ENCODE measurements at places on chromosomes 2 and 18.

GRCh38 chr2:165239856-165240515 is 772 bp downstream of the SCN2A start:
- DNase-seq: no peak

DNA sequence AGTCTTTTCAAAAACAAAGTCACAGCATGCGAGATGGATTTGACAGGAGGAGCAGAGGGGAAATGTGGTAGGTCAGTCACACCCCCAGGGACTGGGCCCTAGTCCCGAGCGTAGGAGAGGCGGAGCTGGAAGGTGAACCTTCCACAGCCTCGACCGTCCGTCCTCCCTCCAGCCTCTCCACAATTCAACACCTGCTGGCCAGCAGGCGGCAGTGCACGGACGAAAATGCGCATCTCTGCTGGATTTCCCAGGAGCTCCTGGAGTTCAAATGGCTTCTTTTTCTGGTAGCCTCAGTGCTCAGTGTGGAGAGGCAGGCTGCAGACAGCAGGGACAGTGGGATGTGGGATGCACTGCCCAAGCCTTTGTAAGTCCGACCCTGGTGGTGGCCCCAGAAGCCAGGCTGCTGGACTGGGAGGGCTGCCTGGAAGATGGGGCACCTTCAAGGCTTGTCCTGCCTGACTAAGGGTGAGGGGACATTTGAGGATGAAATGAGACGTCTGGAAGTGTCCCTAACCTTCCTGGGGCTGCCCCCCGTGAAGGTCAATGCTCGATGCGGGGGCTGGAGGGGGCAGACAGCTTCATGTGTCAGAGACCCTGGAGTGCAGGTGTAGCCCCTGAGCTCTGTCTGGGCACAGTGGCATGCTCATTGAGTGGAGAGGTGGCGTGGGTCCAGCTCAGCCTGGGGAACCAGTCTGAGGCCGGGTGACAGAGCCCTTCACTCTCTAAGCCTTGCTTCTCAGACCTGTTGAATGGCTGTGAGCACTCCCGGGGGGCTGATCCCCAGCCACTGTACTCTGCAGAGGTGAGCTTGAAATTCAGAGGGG is 189.5 kb downstream of the TFCP2L1 start:
- no peak for DNase-seq

GRCh38 chr2:1518867-1519530 is 105.7 kb downstream of the TPO start:
- DNase-seq: no peak

DNA sequence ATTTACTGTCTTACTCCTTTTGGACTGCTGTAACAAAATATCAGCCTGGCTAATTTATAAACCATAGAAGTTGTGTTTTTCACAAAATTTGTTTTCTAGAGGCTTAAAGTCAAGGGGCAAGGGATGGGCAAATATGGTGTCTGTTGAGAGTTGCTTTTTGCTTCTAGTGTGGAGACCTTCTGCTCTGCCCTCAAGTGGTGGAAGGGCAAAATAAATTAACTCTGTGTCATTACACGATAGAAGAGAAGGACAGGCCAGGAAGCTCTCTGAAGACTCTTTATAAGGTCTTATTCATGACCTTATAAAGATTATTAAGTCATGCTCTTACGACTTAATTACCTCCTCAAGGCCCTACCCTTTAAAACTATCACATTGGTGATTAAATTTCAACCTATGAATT is 181.2 kb upstream of the LRATD1 start:
- DNase-seq: no peak

DNA sequence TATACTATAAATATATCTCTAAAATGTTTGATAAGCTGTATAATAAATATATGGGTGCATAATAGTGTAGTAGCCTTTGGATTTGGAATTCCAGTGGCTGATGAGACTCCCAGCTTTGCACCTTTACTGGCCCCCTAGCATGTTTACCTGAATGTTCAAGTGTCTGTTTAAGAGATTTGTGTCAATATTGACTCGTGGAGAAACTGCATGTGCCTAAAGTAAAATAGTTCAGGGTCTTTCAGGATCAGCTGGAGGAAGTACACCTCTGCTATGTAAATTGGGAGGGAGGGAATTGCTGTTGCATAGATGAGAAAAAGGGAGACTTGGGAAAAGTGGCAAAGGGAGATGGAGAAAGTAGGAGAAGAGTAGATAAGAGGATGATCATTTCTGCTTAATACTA is 23.9 kb downstream of the ME2 start:
- no peak for DNase-seq

- no peak for DNase-seq
Observed at GRCh38 chr18:51857989-51858388, 482.0 kb upstream of the DCC start.

GRCh38 chr2:197889041-197889440 is 84.6 kb downstream of the PLCL1 start:
- DNase-seq: no peak

GRCh38 chr2:169131587-169132512 is 62.5 kb downstream of the DHRS9 start:
- peak; percentile 30 for DNase-seq

GRCh38 chr18:11514267-11514666 is 95.1 kb upstream of the SLC35G4 start:
- no peak for DNase-seq

GRCh38 chr18:58682429-58683069 is 11.3 kb downstream of the MALT1 start:
- no peak for DNase-seq

GRCh38 chr2:164910101-164910899 is 45.0 kb downstream of the SLC38A11 start:
- DNase-seq: no peak

GRCh38 chr2:96305091-96305978 is at the start of gene SNRNP200:
TSS of gene SNRNP200 (minus strand) at chr2:96305546. CDS start at chr2:96305437, 109 bp downstream.
- peak; percentile 92 for DNase-seq

DNA sequence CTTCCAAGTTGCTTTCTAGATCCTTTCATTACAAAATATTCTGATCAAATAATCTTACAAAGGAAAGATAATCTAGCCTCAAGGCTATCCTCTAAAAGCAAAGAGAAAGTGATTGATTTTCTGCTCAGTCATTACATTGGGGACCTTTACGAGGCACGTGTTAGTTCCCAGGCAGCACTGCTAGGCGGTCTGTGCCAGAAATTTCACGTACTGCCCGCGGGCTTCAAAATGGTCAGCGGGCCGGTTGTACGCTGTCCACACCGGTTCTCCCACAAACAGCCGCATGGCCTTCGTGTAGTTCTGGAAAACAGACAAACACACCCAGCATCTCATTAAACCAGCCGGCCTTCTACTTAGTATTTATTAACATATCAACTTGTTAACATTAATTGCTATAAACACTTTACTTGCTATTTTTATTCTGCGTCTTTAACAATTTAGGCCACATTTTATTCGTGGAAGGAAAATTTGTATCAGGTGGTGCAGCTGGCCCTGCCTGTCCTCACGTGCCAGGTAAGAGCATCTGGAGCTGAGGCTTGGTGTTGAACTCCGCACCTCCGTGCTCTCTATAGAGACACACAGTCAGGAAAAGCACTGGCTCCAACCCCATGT is 20.4 kb downstream of the ADI1 start:
- DNase-seq: no peak

DNA sequence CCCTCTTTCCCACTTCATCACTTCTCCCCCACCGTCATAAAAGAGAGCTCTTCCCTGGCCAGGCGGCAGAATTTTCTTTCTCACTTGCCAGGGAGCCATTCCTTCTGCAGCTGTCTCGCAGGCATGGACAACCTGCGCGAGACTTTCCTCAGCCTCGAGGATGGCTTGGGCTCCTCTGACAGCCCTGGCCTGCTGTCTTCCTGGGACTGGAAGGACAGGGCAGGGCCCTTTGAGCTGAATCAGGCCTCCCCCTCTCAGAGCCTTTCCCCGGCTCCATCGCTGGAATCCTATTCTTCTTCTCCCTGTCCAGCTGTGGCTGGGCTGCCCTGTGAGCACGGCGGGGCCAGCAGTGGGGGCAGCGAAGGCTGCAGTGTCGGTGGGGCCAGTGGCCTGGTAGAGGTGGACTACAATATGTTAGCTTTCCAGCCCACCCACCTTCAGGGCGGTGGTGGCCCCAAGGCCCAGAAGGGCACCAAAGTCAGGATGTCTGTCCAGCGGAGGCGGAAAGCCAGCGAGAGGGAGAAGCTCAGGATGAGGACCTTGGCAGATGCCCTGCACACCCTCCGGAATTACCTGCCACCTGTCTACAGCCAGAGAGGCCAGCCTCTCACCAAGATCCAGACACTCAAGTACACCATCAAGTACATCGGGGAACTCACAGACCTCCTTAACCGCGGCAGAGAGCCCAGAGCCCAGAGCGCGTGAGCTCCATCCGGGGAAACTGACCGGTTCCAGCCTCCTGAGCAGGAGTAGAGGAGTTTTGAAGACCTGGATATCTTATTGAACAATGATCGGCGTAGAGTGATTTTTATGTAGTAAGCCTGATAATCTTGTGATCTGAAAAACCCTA is at the start of gene MSGN1:
Gene MSGN1, plus strand, starts transcription at position 65 of the 850 bp plus-strand sequence. Its CDS starts 59 bp downstream, at position 124.
- DNase-seq: no peak

DNA sequence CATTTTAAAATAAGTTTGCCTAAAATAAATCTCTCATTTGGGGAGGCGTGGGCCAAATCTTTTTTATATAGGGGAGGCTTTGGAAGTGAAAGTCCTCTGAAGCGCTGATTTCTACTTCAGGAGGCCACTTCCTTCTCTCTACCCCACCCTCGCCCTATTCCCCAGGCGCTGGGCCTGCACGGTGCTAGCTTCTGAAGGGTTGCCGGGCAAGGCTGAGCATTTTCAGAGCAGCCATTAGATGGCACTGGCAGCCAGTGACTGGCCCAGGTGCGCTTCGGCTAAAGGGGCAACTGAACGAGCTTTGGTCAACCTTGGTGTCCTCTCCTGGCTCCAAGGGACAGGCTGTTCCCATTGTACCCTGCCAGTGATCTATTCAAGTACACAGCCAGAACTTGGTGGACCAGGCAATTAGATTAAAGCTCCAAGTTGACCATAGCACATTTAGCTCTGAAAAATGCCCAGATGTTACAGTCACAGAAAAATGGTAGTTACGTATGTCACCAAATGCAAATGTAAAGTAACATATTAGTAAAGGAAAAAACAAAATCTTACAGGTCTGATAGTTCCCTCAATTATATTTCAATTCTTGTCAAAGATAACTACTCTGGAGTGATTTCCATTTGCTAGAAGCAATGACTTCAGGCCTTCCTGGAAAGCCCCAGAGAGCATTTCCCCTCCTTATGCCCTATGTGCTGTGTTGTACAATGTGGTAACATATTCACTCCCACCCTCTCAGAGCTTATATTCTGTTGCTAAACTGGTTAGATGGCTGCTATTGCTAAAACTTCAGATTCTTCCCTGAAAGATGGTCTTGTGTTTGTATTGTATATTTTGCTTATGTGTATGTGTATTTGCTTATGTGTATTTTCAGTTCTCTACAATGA is 2.1 kb downstream of the POMC start:
- peak; percentile 29 for DNase-seq

GRCh38 chr2:54455563-54456361 is at the start of gene SPTBN1:
TSS of gene SPTBN1 (plus strand) at chr2:54456327. CDS start at chr2:54526419, 70,092 bp downstream.
- DNase-seq: no peak

- DNase-seq: no peak
Observed at GRCh38 chr18:65922103-65922502, 171.3 kb downstream of the CDH7 start.

GRCh38 chr2:79100285-79100684 is 12.5 kb upstream of the REG1B start:
- DNase-seq: no peak

- DNase-seq: no peak
Observed at GRCh38 chr2:27018142-27018541, 14.6 kb upstream of the TMEM214 start.

- DNase-seq: no peak
Observed at GRCh38 chr2:50865235-50865634, 166.7 kb downstream of the NRXN1 start.

GRCh38 chr2:3159782-3160545 is 217.7 kb downstream of the EIPR1 start:
- no peak for DNase-seq

DNA sequence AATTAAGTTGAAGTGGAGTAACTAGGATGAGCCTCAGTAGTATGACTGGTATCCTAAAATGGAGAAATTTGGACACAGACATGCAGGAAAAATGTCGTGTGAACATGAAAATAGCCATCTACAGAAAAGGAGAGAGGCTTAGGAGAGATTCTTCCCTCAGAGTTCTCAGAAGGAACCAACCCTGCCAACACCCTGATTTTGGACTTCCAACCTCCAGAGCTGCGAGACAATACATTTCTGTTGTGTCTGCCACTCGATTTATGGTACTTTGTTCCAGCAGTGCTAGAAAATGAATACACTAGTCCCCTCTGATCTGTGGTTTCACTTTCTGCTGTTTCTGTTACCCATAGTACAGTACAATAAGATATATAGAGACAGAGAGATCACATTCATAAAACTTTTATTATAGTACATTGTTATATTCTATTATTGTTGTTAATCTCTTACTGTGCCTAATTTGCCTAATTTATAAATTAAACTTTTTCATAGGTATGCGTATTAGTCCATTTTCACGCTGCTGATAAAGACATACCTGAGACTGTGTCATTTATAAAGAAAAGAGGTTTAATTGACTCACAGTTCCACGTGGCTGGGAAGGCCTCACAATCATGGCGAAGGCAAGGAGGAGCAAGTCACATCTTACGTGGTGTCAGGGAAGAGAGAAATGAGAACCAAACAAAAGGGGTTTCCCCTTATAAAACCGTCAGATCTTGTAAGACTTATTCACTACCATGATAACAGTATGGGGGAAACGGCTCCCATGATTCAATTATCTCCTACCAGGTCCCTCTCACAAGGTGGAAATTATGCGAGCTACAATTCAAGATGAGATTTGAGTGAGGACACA is 41.3 kb downstream of the PLEKHA3 start:
- DNase-seq: no peak

GRCh38 chr2:219419331-219420197 is 1.4 kb downstream of the DES start:
- DNase-seq: no peak

GRCh38 chr2:159614534-159615366 is 1.6 kb downstream of the BAZ2B start:
- no peak for DNase-seq

- no peak for DNase-seq
Observed at GRCh38 chr2:32718752-32719151, 90.9 kb downstream of the TTC27 start.

- DNase-seq: no peak
Observed at GRCh38 chr18:10669441-10670100, 143.7 kb downstream of the NAPG start.
